Dorsolateral prefrontal cortex (tissue), 122 donors: ENCODE measurements at places on chromosomes 1 and 21. TPM values are rescaled to one million over a fixed set of nuclear protein-coding genes. Genes with fewer than 3 reads are reported as not detected.

OR2L5 gene
- 2.9 TPM for total RNA-seq

- DNase-seq = no peak
These were observed 44.9 kb downstream of the ACOT7 start for GRCh38 chr1:6348511-6349191.

GRCh38 chr1:166638137-166638536 is 201.1 kb upstream of the POGK start:
- DNase-seq = no peak

DNA sequence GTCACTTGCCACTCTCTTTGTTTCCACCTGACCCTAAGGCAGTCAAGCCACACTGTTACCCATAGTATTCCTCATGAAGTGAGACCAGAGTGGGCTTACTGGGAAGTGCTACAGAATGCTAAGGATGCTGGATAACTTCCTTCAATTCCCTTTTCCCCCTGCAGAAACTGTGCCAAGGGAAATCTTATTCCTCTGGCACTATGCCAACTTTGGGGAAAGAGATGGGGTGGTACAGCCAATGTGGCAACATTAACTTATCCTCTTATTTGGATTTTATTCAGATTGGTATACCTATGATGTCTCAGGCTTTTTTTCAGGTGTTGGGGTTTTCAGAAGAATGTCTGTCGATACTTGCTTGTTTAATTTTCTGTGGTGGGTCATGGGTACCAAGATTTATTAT is 599.4 kb upstream of the PBX1 start:
- no peak for DNase-seq

MYCL gene
- 2.5 TPM for total RNA-seq

- no peak for DNase-seq
These were observed 49.4 kb downstream of the LAMC2 start for GRCh38 chr1:183235503-183235902.

LRRC39 gene
- total RNA-seq = 7.8 TPM

AADACL3 gene
- total RNA-seq = not detected

PTCH2 gene
- total RNA-seq = 9.8 TPM

- DNase-seq = no peak
These were observed 18.5 kb downstream of the FAM89A start for GRCh38 chr1:231021540-231022031.

GRCh38 chr21:34198231-34199120 is 125.1 kb downstream of the MRPS6 start:
- DNase-seq = no peak
